Stimulated activated CD8-positive, alpha-beta memory T cell treated with anti-CD3 and anti-CD28 coated beads, Interleukin-7, amount 100 ng/mL, for 48 hours (primary cell): ENCODE measurements at places on chromosomes 16 and 17.

DNA sequence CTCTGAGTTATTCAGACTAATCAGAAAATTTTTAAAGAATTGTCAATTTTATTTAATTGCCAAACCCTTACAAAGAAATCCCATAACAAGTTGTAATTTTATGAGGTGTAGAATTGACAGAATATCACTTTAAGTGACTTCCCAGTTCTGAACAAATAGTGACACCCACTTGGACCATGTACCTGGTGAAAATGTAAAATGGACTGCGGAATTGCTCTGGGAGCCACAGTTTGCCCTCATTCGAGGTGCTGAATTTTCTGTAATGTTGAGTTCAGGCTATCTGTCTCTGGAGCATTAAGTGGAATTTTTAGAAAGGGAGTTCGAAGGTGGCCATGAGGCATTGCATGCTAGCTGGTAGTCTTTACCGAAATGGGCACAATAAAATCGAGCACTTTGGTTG, 5.1 kb downstream of the GNAO1 start:
- no peak for DNase-seq

DNA sequence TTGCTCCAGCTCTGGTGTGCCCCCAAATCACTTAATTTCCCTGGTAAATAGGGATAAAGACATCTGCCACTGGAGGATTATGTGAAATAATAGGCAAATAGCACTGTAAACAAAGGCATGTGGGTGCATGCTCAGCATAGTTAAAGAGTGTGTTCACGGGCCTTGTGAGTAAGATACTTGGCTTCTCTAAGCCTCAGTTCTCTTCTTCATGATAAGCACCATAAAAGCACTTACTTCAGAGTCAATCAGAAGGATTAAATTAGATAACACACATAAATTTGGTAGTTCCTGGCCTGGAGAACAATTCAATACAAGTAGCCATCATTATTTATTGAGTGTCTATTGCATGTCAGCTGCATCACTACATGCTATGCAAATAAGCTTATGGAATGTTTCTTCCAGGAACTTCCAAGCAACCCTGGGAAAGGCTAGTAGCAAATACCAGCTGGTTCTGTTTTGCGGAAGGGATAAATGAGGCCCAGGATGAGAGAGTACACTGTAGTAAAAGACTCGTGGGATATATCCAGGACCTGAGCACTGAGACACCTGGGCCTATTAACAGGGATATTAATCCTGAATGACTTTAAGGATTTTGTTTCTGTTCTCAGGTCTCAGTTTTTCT, 14.5 kb downstream of the CCL11 start:
- no peak for DNase-seq

DNA sequence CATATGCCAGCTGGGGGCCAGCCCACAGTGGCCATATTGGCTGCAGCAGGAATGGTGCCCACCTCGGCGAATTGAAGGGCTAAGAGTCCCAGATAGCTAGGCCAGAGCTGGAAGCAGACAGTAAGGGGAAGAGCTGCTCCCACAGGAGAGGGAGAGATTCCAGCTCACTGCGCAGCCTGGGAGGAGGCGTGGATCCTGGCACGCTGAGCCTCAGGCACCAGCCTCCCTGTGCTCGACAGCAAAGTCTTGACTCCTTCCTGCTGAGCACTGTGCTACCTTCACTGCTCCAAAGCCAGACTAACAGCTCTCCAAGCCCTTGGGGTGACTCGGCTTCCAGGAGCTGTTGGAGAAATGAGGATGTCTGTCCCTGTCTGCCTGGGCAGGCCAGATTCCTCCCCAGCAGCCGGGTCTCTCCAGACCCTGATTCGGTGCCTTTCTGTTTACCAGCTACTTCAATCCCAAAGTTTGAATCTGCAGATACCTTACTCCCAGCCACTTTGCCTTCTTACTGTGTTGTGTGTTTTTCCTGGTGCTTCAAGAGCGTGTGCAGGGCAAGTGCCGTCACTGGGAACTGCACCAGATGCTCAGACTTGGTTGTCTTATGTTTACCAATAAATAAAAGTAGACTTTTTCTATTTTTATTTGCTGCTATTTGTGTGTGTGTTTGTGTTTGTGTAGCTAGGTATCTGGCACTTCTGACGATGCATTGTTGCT, 9.1 kb downstream of the CBX2 start:
- no peak for DNase-seq

DNA sequence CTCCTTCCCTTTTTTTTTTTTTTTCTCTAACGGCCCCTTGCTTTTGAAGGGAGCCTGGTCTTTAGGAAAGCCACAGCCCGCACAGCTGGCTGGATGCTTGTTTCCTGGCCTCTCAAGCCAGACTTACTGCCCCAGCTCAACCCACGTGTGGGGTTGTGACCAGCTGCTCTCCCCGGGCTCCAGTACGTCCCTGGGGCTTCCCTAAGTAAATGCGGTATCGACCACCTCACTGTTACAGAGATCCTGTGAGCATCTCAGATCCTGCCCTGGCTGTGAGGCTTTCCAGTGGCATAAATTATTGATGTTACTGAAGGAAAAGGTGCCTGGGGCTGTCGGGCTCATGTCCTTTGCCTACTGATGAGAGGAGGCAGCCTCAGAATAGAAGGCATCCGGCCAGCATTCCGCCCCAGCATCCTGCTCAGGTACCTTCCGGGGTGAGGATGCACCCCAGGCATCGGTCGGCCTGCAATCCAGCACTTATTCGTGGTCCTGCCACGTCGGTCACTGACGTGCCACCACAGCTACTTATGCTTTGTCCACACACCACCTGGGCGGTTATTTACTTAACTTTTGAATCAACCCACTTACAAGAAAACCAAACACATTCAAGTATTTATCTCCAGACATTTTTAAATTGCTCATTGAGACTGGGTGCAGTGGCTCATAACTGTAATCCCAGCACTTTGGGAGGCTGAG, 9.6 kb downstream of the GPRC5B start:
- no peak for DNase-seq

GRCh38 chr17:73285603-73285908, 23.9 kb upstream of the CPSF4L start:
- no peak for DNase-seq

GRCh38 chr17:36933512-36934143, 3.6 kb upstream of the LHX1 start:
- no peak for DNase-seq

DNA sequence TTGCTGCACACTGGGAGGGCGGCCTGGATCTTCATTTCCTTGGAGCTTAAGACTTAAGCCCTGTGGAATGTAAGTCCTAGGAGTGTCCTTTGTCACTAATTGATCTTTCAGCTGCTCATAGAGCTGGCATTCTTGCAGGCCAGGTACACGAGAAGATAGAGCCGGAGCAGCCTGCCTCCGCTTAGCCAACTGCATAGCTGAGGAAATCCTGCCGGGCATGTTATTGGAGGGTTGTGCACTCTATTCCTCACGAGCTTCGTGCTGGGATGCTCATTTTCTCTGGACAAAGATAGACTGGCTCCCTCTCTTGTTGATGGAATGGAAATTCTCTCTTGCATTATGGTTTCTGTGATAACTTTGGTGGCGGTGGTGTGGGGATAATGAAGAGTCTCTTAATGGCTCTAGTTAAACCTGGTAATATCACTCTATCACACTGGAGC, 76.9 kb downstream of the RPA1 start:
- no peak for DNase-seq

DNA sequence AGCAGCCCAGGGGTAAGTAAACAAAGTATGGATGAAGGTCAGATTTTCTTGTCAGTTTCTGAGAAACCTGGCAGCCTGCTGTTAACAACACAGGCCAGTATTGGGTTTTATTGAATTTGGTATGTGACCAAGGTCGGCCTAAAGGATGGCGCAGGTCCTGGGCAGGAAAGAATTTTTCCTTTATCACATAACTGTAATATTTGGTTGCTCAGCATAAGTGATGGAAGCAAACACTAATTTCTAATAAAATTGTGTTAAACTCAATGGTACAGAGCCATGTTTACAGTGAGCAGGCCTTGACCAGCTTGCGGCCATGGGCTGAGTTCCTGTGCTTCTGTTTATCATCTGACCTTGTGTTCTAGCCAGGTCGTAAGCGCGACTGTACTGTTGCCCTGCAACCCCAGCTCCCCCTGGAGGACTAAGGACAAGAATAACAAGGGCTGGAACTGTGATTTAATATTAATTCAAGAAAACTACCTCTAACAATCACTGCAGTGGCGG, 10.5 kb downstream of the POLDIP2 start:
- no peak for DNase-seq

DNA sequence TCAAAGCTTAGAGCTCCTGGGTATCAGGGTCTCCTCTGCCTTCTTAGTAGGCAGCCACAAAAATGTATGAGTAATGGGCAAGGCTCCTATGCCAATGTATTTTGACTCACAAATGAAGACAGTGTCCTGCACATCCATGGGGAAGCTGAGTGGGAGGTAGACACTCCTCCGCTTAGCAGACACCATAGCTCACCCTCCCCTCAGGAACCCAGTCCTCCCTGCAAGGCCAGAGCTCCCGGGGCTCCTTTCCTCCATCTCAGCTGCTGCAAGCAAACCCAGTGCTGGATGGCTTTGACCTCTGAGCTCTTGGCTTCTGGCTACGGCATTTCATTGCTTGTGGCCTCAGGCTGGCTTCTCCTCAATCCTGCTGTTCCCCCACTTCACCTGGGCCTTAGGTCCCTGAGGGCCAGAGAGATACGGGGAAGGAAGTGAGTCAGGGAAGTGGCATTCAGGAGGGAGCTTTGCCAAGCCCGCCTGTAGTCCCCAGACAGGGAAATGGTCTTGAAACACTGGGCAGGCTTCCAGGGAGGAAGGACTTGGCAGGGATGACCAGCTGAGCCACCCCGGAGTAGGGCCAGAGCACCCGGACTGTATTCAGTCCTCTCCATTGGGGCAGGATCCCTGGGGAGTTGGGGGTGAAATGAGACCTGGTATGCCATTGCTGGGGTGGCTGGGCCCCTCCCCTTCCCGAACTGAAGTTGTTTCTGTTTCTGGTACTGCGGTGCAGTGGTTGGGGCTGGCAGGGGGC, 4.5 kb downstream of the ABCC3 start:
- DNase-seq, result no peak

- DNase-seq, result no peak
Observed at GRCh38 chr16:57261806-57262205, 16.7 kb downstream of the ARL2BP start.

- DNase-seq, result no peak
Observed at GRCh38 chr17:37300683-37301082, 75.1 kb upstream of the C17orf78 start.

- DNase-seq, result no peak
Observed at GRCh38 chr17:66715745-66716156, 119.2 kb upstream of the CACNG5 start.

DNA sequence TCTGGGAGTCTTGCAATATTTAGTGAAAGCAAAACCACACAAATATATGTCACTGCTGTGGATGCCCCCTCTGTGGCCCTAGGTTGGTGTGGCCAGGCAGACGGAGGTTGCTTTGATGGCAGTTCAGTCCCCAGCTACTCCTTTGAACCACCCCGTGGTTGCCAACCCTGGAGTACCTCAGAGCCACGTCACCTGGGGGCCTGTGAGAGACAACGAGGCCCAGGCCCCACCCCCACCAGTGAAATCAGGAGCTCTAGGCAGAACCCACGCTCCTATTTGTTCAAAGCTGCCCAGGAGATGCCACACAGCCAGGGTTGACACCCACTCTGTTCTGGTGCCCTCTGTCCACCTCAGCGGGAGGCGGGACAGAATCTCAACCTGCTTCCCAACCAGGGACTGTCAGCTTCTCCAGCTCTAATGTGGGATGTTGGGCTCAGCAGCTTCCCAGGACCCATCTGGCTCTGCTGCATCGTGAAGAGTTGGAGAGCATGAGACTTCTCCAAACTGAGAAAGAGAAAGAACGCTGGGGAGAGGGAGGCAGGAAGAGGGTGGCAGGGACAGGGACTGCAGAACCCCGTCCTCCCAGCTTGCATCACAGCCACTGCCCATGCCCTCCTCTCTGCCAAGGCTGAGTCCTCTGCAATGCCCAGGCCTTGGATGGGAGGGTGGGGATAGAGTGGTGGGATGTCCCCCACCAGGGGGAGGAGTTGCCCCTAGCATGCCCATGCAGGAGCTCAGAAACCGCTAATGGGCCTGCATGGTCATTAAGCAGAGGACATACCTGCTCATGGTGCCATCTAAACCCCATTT, 81.8 kb downstream of the C16orf78 start:
- no peak for DNase-seq

DNA sequence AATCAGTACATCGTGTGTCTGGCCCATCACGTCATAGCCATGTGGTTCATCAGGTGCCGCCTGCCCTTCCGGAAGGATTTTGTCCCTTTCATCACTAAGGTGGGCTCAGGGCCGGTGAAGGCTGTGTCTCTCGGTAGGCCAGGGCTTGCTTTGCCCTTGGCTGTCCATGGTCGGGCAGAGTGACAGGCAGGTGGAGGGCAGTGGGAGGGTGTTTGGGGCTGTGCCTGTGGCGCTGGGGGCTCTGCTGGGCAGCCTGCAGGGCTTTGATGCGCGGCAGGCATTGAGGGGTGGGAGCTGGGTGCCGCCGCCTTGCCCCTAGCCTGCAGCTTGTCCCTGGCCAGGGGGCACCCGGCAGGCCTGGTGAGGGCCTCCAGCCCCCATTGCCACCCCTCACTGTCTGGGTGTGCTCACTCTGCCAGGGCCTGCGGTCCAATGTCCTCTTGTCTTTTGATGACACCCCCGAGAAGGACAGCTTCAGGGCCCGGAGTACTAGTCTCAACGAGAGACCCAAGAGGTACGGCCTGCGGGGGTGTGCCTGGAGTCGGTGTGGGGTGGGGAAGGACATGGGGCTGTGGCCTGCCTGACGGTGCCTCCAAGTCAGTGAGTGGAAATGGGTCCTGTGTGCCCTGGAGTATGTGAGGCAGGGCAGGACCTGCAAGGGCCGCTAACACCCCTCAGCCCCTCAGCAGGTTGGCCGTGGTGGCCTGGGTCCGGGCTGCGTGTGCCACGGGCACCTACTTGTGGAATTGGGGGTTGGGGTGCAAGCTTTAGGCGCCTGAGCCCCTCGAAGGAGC, 28.5 kb downstream of the TSC2 start:
- DNase-seq, result no peak

- DNase-seq, result no peak
Observed at GRCh38 chr17:7839876-7840261, 5.9 kb downstream of the KDM6B start.

GRCh38 chr16:49674351-49674851, 181.5 kb downstream of the ZNF423 start:
- no peak for DNase-seq

GRCh38 chr16:87231911-87232310, 85.3 kb downstream of the C16orf95 start:
- no peak for DNase-seq

DNA sequence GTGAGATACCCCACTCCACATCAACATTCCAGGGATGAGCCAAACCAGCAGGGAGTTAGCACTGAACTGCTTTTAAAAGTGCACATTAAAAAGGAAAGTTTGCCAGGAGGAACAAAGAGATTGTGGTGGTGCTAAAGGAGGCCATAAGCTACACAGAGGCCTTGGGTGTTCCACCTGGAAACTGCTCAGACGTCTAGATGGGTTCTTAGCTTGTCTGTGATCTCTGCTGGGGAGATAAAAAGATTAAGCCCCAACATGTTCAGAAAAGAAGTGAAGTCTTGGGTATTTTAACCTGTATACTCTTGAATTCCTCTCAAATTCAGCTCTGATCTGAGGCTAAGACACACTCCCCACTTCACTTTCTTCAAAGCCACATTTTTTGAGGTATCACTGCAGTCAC, 10.4 kb downstream of the HAS3 start:
- no peak for DNase-seq
